ENCODE measurements at places on chromosomes 3 and 15.
A peak's percentile ranks its signal among the peaks of the same experiment; 100 is the strongest.

GRCh38 chr3:53768478-53769459 lies 77.5 kb downstream of the CHDH start:
- DNase-seq = peak; percentile 44

GRCh38 chr15:86915811-86916331 lies 836.2 kb downstream of the AGBL1 start:
- DNase-seq = no peak

GRCh38 chr3:172076212-172076611 lies 36.8 kb downstream of the FNDC3B start:
- DNase-seq = no peak

DNA sequence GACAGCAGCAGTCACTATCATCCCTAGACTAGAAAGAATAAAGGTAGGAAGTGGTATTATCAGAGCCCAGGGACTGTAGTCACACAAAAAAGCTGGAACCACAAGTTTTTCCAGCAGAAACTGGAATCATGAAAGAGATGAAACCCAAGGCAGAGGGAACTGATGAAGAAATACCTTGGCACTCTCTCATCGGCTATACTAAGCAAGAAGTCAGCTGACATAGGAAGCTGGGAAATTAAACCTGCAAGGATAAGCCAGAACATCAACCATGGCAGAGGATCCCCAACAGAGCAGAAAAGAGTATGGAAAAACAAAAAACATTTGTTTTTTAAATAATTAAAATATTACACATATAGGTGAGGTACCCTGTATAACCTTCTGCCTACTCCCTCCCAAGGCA lies 86.5 kb downstream of the AQR start:
- no peak for DNase-seq

DNA sequence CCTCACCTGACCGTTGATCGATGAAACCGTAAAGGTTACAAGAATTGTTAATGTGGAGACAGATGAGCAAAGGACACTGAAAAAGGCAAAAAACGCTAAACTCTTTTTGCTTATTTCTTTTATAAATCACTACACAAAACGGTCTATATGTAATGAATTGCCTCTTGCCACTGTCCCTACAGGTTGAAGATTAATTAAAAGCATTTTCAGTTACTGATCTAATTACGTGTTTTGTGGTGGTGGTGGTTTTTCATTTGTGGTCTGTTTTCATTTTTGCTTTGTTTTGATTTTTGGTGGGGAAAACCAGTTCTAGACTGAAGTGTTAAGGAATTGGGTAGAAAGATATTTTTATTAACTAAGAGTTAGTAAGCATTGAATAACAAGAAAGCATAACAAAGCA lies 299.2 kb upstream of the LRRN1 start:
- no peak for DNase-seq

DNA sequence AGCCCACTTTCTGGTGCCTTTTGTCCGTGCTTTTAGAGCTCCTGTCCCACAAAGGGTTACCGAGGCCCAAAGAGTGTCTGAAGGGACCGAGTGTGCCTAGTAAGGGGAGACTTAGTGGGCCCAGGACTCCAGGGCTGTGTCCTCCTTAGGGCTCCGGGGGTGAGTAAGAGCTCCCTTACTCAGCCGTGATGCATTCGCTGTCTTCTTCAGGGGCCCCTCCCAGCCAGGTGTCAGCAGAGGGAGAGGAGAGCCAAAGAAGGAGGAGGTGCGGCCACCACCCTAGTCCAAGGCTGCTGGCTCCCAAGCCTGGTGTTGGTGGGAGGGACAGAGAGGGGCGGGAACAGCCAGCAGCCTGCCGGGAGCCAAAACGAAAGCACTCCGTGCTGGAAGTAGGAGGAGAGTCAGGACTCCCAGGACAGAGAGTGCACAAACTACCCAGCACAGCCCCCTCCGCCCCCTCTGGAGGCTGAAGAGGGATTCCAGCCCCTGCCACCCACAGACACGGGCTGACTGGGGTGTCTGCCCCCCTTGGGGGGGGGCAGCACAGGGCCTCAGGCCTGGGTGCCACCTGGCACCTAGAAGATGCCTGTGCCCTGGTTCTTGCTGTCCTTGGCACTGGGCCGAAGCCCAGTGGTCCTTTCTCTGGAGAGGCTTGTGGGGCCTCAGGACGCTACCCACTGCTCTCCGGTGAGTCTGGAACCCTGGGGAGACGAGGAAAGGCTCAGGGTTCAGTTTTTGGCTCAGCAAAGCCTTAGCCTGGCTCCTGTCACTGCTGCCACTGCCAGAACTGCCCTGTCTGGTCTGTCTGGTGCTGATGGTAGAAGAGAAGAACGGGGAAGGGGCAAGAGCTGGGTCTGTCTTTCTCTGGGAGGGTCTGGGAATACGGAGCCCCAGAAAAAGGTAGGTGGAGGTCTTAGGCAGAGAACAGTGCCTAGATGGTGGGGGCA lies at the start of gene IL17RC:
Gene IL17RC, plus strand, starts transcription at position 365 of the 947 bp plus-strand sequence. Its CDS starts 218 bp downstream, at position 583.
- no peak for DNase-seq

GRCh38 chr15:98900356-98900755 lies 107.2 kb downstream of the PGPEP1L start:
- DNase-seq = no peak

- no peak for DNase-seq
Observed at GRCh38 chr3:4045756-4046155, 246.5 kb downstream of the LRRN1 start.

GRCh38 chr3:177150970-177151627 lies 46.2 kb downstream of the TBL1XR1 start:
- no peak for DNase-seq

- no peak for DNase-seq
Observed at GRCh38 chr3:157755233-157755632, 252.0 kb upstream of the VEPH1 start.

GRCh38 chr15:89457086-89457485 lies 39.3 kb downstream of the RHCG start:
- DNase-seq = no peak

- DNase-seq = no peak
Observed at GRCh38 chr3:186260726-186261125, 101.3 kb downstream of the DGKG start.

DNA sequence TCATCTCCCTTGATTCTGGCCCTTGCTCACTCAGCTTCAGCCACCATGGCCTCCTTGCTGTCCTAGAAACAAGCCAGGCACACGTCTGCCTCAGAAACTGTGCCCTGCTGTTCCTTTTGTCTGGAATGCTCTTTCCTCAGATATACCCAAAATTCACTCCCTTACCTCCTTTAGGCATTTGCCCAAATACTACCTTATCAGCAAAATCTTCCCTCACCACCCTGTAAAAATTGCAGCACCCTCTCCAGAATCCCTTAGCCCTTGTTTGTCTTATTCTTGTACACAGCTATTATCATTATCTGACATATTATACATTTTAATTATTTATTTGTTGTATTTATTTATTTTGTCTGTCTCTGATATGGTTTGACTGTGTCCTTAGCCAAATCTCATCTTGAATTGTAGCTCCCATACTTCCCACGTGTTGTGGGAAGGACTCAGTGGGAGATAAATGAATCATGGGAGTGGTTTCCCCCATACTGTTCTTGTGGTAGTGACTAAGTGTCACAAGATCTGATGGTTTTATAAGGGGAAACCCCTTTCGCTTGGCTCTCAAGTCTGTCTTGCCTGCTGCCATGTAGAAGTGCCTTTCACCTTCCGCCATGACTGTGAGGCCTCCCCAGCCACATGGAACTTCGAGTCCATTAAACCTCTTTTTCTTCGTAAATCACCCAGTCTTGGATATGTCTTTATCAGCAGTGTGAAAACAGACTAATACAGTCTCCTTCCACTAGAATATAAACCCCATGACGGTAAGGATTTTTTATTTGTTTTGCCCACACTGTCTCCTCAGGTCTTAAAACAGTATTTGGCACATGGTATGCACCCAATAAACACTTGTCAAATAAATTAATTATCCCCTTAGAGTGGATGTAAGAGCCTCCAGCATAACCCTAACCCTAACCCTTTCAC lies 60.0 kb upstream of the STT3B start:
- peak; percentile 82 for DNase-seq

DNA sequence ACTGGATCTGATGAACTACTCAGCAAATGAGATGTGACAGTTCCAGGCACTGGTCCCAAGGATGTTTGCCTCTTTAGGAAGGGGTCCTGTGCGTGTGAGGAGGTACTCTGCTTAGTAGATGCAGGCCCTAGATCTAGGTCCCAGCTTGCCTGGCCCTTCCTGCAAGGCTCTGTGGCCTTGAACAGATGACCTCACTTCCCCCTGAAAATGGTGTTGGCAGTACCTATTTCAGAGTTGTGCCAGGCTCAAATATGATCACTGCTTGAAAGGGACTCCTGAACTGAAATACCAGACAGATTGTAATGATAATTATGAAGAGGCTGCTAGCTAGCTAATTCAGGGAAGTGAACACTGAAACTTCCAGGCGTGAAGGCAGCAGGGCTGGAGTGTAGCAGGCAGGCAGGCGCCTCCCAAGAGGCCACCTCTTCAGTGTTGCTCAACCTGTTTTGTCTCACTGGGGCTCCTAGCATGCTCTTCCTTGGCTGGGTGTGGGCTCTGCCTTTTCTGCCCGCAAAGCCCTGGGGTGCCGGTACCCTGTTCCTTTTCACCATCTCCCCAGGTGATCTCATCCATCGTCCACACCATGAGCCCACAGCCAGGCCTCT lies 24.1 kb upstream of the CPNE9 start:
- DNase-seq = no peak

Measured in natural killer cell treated with Interleukin-12 subunit alpha and Interleukin-12 subunit beta and Interleukin-15 and Interleukin-18, amount 100 ng/mL, for 72 hours (primary cell).